Right cardiac atrium (tissue), 5 donors: ENCODE measurements at places on chromosomes 12 and 14. TPM values are rescaled to one million over a fixed set of nuclear protein-coding genes. Genes with fewer than 3 reads are reported as not detected.

LRTM2 gene
- total RNA-seq, result not detected

SIX4 gene
- 2.1 TPM for total RNA-seq

OXA1L gene
- total RNA-seq, result 115 TPM

PLBD1 gene
- total RNA-seq, result 23.7 TPM

PTPN6 gene
- total RNA-seq, result 12.1 TPM

MANSC4 gene
- not detected for total RNA-seq

SLC25A47 gene
- total RNA-seq, result not detected

RGS6 gene
- total RNA-seq, result 24.5 TPM

ARHGEF25 gene
- total RNA-seq, result 19.3 TPM
